Breast epithelium (tissue), 4 donors: ENCODE measurements at places on chromosomes 13 and 19. TPM values are rescaled to one million over a fixed set of nuclear protein-coding genes. Genes with fewer than 3 reads are reported as not detected.

DNA sequence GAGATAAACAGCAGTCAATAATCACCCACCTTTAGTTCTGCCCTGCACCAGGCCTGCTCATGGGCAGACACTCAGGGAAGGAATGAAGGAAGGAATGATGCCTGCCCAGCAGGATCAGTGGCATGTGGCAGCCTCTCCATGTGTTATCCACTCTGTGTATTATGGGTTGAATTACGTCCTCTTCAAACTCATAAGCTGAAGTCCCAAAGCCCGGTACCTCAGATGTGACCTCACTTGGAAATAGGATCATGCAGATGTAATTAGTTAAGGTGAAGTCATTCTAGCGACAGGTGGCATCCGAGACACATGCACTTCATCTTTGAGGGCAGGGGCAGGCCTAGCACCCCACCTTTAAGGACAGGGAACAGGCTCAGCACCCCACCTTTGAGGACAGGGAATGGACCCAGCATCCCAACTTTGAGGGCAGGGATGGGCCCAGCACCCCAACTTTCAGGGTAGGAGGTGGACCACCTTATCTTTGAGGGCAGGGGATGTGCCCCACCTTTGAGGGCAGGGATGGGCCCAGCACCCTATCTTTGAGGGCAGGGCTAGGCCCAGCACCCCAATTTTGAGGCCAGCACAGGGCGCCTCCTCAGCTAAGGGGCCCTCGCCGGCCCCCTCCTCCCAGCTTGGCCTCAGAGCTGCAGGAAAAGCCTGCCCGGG, 127.6 kb downstream of the URI1 start:
- DNase-seq, result peak; percentile 22

- DNase-seq, result no peak
Observed at GRCh38 chr19:55156202-55157063, 1.1 kb downstream of the TNNI3 start.

GRCh38 chr13:55566334-55566733, 1574.4 kb upstream of the PRR20A start:
- no peak for DNase-seq

DNA sequence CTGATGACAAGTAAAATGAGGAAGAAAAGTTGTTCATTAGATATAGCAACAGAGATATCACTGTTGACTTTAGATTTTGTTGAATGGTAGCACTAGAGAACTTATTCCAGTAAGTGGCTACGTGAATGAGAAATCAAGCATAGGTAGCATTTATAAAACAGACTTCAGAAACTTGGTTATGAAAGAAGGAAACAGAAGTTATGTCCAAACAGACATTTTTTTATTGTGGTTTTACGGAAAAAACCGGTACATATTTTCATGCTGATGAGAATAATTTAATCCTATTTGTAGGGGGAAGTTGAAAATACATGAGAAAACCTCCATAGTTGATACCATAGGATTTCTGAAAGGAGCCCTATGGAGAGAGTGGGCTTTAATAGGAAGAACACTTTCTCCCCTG, 325.7 kb upstream of the SLC10A2 start:
- DNase-seq, result no peak

- DNase-seq, result no peak
Observed at GRCh38 chr19:56670961-56671612, 470 bp downstream of the ZNF835 start.

- DNase-seq, result no peak
Observed at GRCh38 chr13:98309569-98310335, 132.7 kb upstream of the RNF113B start.

KIR3DL1 gene
- total RNA-seq, result not detected

ANKRD24 gene
- 0.98 TPM for total RNA-seq
